Bone marrow (tissue), 2 donors: ENCODE measurements at places on chromosomes 7 and 10.

DNA sequence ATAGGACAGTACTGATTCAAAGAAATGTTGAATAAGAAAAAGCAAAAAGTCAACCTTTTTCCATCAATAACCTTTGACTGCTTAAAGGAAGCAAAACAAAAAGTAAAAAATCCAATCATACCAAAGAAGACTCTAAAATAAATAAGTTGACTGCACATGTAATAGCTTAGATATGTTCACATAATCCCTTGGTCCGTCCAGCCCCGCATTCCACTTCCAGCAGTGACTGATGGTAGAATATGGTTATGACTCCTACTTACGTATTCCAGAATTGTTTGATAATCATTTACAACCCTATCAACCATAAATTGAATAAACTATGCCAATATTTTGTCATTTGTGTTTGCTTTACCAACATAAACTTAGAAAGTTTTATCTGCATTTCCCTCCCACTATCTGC lies 77.9 kb downstream of the CTNNA3 start:
- no peak for DNase-seq

DNA sequence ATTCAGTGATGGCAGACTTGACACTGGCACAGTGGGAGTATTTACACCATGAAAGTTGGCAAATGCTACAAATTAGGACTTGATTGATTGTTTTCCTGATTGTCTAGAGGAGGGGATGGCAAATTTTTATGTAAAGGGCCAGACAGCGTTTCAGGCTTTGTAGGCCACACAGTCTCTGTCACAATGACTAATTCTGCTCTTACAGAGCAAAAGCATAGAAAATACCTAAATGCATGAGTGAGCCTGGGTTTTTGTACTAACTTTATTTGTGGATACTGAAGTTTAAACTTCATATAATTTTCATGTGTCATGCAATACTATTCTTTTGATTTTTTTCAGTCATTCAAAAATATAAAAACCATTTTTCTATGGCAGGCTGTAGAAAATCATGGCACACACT lies 9.0 kb upstream of the ARMS2 start:
- DNase-seq, result no peak

DNA sequence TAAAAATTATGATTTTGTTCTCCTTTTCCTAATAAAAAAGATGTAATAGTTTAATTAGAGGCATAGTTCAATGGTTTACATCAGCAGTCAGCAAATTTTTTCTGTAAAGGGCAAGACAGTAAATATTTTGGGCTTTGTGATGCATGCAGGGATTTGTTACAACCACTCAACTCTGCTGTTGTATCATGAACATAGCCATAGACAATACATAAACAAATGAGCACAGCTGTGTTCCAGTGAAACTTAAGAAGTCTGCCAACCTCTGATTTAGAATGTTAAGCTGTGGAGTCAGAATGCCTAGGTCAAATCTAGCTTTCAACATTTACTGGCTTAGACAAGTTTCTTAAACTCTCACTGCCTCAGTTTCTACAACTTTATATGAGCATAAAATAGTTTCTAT lies 31.6 kb downstream of the ASZ1 start:
- no peak for DNase-seq

DNA sequence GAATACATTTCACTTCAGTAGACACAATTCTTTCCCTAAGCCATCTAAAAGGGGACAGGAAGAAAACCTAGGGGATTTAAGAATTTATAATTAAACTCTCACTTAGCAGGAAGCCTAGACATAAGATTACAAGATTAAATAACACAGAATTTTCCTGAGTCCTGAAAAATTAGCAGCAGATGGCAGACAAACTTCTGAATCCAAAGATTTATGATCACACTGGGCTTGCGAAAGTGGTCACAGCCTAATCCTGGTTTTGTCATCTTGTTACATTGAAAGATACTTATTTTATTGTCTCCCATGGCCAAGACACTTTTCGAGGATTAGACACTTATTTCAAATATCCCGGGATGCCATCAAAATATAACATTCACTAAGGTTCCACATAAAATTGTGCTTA lies 2.9 kb downstream of the ERLIN1 start:
- no peak for DNase-seq

DNA sequence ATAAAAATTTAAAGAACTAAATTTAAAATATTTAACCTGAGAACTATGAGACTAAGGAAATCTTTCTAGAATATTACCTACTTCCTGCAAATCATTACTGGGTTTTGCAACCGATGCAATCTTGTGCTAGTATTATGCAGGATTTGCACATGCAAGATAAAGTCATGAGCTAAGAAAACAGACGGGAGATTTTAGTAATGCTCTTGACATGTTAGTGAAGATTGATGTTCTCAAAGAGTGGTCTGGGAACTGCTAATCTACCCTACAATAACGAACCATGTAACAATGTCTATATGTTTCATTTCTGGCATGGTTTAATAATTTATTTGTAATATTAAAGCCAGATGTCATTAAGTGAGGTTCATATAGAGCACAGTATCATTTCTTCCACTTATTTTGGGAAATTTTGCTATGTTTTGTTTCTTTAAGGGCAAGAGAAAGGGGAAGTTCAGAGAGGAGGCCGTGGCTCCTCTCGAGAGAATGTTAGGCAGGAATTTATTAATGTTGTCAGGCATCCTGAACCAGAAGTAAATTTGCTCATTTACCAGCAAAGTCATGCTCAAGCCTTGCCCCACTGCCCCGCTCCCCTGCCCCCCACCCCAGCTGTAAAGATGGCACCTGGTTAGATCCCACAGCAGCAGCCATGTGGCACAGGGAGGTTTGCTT lies 22.8 kb downstream of the LRRC17 start:
- DNase-seq, result peak; percentile 46

- DNase-seq, result no peak
These were observed 5.7 kb upstream of the ITIH2 start for GRCh38 chr10:7697426-7697825.

DNA sequence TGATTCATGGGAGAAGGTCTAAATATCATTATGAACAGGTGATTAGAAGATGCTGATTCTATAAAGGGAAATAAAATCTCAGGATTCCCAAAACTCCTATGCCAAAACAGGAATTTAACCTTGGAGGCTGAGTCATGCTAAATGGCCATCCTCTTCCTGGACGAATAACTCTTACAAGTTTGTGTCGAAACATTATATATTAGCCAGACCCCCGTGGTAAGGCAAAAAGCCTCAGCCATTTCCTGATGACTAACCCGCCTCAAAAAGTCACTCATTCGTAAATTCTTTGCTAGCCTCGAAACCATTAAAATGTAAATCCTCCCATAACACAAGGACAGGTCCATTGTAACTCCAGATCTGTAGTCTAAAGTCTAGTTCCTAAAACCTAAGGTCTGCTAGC lies 32.0 kb downstream of the CUL2 start:
- peak; percentile 45 for DNase-seq

DNA sequence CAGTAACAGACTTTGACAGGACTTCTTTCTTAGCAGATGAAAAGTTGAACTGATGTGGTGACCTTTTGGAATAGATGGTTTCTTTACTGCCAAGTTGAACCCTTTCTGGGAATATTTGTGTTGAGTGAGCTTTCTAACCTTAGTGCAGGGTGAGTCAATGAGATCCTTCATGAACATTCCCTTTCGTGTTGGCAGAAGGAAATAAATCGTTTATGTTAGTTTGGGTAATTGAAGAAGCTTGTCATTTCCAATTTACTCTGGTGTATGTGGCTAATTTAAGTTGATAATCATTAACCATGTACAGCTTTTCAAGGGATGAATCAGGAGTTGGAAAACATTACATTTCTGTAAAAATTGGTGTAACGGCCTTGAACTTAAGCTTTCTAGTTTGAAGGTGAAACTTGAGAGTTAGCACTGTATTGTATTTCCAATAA lies 43.4 kb downstream of the PTTG1IP2 start:
- DNase-seq, result no peak

- DNase-seq, result no peak
These were observed 52.7 kb downstream of the DENND11 start for GRCh38 chr7:141649137-141649864.

DNA sequence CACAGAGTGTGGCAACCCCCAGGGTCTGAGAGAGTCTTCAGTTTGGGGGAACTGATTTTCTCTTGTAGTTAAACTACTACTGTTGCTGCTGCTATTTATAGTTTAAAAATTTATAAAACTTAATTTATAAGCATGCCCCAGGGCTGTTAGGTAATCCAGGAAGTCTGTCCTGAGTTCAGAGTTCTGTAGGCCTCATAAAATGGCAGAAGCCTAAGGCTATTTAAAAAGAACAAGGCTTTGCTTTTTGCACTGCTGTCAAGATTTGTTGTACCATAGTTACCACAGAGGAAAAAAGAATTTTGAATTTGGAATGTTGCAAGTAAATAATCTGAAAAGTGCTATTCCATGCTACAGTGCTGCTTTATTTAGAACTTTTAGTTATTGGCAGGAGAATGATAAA lies 66.1 kb downstream of the AGK start:
- no peak for DNase-seq

DNA sequence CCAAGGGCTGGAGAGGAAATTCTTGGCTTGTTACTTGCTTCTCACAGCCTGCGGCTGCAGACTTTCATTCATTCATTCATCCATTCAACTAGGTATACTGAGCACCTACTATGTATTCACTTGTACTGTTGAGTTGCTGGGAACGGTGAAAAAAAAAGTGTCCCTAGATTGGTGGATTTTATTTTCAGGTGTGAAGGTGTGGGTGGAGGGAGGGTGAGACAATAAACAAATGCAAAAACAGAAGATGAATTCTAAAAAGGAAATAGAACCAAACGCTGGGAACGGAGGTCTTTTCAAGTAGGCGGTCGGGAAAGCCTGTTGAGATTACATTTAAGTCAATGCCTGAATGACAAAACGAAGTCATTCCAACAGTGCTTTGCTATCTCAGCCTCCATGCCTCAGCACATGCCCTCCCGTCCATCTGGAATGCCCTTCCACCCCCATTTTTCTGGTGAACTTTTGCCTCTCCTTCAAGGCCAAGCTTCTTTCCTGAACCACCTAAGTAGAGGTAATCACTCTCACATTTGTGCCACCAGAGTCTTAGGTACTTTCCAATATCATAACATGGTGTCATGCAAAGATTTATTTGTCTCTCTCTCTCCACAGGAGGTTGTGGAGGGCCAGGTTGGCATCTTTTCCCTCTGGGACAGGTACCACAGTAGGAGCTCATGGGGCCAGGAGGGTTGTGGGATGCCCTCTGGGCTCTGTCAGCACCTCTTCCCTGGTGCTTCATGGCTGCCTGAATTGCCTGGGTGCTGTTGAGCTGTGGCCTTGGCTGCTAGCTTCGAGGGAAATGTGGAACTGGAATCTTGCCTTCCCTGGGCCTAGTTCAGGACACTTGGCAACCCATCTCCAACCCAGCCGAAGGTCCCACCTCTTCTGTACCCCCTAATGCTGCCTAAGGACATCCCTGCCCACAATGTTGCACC lies 5.5 kb downstream of the NKX2-3 start:
- DNase-seq, result no peak

DNA sequence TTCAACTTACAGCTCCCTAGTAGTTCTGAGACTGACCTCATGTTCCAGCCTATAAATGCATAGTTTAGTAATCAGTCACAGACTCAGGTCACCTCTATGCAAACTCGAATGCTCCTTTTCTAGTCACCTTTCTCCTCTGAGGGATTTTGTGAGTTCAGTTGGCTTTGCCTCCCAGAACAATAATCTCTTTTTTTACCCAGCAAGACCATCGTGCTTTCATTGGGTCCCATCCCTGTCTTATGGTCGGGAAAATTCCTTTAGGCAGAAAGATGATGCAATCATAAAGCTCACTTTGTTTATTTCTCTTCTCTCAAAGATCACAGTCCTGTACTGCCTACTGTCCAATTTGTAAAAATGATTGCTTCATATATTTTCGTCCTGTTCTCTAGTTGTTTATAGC lies 38.4 kb downstream of the TWIST1 start:
- no peak for DNase-seq

DNA sequence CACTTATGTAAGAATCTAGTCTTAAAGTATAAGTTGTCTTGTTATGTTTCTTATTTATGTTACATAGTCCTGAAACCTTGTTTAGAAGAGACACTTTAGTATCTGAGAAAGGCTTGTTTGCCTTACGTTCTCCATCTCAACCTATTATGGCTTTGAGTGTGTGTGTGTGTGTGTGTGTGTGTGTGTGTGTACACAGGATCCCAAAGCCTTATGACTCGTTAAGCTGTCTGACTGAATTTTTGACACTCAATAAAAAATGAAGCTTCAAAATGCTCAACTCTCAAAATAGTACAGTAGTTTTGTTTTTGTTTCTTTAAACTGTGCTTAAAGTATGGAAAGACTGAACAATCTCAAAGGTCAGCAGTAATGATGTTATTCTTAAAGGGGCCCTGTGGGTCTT lies 18.0 kb downstream of the CALU start:
- DNase-seq, result no peak

DNA sequence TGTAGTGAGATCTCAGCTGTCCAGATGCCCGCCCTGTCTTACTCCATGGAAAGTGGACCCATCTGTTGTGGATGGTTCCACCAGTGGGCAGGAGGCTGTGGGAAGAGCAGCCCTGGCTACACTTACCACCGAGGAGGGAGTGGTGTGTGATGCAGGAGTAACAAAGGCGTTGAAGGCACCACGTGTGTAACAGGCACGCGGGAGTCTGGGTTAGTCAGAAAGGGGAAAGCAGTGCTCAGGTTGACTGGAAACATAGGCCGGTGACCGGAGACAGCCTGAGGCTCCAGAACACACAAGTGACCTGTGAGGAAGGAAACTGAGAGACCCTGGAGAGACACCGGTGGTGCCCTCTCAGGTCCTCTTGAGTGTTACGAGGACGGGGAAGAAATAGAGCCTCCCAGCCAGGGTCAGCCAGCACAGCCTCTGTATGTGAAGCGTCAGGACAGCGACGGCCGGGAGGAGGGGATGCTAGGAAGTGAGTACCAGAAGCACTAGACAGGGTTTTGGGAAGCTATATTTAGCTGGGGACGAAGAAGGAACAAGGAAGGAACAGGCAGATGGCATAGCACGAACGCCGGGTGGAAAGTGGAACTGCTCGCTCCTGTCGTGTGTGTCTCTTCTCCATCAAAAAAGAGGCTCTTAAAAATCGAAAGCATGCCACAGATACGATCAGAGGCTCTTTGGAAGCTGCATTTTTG lies 51.7 kb downstream of the DAGLB start:
- DNase-seq, result peak; percentile 70

DNA sequence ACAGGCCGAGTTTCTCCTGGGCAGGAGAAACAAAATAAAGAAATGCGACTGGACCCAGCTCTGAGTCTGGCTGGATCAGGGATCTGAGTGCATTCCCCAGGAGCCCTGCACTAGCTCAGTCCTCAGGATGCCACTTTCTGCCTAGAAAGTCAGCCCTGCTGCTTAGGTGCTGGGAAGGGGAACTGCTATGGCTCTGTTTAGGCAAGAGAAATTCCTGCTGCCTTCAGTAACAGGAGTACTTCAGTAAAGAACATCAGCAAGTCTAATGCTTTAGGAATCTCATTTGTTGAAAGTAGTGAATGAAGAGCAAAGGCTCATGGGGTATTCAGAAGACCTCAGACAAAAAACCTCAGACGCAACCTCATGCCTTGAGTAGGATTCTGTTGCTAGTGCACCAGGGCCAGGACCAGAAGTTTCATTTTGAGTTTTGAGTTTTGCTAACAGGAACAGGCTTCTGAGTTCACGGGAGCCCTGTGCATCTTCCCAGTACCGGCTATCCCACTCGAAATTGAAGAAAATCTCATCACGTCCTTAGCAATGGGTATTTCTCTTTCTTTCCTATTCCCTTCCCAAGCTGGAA lies 170.8 kb upstream of the CDCA7L start:
- no peak for DNase-seq

GRCh38 chr7:47211519-47211973 lies 370.4 kb downstream of the TNS3 start:
- no peak for DNase-seq
